Lower leg skin (tissue), 4 donors: ENCODE measurements at places on chromosomes 2 and 18.

- peak; percentile 27 for DNase-seq
Observed at GRCh38 chr18:62486290-62486964, 36.4 kb upstream of the ZCCHC2 start.

- DNase-seq = peak; percentile 48
Observed at GRCh38 chr2:230694241-230694640, 18.4 kb upstream of the CAB39 start.

DNA sequence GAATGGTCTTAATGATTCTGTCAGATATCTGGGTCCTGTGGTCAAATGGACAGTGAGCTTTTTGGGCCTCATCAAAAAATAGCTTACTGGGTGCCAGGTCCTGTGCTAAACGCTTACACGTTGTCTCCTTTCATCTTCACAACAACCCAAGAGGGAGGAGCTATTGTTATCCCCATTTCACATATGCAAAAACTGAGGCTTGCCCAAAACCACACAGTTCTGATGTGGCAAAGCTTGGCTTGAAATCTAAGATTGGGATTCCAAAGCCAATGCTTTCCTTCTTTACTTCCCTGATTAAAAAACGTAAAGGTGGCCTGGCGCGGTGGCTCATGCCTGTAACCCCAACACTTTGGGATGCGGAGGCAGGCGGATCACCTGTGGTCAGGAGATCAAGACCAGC lies 69.3 kb downstream of the ACTR2 start:
- DNase-seq = no peak

DNA sequence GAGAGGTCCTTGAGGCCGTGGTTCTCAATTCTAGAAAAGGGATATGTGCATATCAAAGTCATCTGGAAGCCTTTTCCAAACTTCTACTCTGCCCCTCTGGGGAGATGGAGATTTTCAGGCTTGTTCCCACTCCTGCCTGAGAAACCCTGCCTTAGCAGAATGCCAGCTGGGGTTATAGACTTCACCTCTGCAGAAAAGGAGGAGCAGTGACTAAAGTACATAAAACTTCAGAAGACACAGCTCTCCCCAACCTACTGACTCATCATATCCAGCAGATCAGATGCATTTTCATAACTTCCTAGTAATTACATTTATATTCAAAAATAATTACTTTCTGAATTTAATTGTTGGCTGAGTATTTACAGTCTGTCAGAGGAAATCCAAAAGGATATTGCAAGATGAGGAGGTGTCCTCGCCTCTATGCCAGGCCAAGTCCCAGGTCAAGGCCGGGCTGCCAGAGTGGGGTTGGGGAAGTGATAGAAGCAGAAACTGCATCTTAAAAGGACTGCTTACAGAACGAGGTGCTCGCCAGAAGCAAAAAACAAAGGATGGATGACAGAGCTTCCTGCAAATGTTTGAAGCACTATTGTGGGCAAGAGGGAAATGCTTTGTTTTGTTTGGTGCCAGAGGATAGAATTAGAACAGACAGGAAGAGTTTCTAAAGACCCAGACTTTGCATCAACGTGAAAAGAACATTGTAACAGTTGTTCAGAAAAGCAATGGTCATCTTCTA lies 75.6 kb upstream of the APCDD1 start:
- DNase-seq = no peak

- DNase-seq = no peak
Observed at GRCh38 chr2:202115479-202115971, 42.5 kb downstream of the KIAA2012 start.

- DNase-seq = no peak
Observed at GRCh38 chr18:9416563-9417072, 58.7 kb upstream of the RALBP1 start.
